ENCODE measurements at places on chromosomes 3 and 15.

GRCh38 chr3:11567516-11568467 is 75.9 kb downstream of the VGLL4 start:
- peak; percentile 87 for DNase-seq

DNA sequence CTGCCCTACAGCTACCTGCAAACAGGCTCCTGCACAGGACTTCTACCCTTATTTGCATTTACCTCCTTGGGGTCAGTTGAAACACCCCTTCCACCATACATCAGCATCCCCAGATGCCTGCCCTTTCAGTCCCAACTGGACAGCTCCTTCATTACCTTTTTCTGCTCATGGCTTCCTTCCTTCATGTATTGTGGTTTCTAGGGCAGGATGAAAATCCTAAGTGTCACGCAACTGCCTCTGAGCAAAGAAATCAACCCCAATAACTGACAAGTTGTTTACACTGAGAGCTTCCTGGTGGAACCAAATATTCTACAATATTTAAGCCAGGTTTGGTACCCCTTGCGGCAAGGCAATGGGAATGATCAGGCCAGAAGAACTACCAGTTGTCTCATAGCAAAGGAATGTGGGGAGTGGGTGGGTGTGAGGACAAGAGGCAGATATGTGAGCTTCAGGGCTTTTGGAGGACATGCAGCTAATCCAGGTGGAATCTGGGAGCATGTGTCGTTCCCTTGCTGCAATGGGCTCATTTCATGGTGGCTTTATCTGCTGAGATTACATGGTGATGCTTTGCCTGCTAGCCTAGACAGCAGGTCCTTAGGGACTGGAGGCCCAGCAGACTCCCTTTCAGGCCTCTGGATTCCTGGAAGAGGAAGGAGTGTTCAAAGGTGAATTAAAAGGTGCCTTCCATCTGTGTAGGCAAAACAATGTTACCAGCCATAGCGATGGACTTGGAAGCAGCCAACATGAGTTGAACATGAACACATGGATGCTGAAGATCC is 34.9 kb downstream of the PPCDC start:
- no peak for DNase-seq

- no peak for DNase-seq
These were observed 396.7 kb downstream of the FOXP1 start for GRCh38 chr3:71186801-71187200.

- no peak for DNase-seq
These were observed 312.1 kb downstream of the ARRDC4 start for GRCh38 chr15:98272625-98273024.

DNA sequence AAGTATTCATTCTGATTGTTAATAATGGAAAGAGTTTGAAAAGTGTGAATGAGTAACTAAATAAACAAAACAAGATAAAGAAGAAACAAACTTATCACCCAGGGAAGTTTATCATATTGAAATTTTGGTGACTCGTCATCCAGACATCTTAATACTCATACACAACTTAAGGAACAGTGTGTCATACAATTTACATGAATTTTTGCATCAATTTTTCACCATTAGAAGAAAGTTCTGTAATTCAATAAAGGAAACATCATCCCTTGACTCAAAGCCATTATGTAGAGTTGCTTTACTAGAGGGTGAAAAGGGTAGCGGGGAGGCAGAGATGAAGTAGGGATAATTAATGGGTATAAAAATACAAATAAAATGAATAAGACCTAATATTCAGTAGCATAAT is 536.2 kb downstream of the GRM7 start:
- DNase-seq: no peak

- no peak for DNase-seq
These were observed 32.7 kb downstream of the SMAD3 start for GRCh38 chr15:67097930-67098740.

GRCh38 chr3:170751899-170752293 is 118.1 kb downstream of the RPL22L1 start:
- no peak for DNase-seq

- DNase-seq: no peak
These were observed 879 bp upstream of the PDHB start for GRCh38 chr3:58434511-58434910.

- no peak for DNase-seq
These were observed 164.0 kb downstream of the CHST2 start for GRCh38 chr3:143283432-143284128.

DNA sequence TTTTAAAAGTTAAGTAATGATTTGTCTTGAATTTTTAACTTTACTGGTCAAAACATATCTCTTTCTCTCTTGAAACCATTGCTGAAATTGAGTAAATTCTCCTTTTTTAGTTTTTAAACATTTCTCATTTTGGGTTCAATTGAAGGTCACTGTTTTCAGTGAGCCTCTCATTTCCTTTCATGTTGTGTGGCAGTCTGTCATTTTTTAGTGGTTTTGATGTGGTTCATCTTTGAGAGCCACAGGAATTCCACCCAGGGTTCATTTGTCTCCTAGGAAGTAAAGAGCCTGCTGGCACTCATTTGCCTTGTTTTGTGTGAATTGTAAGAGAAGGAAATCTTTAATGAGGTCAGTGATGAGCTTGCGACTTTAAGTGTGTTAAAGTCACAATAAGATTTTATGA is 10.4 kb downstream of the CLDN11 start:
- DNase-seq: peak; percentile 45

Data from AG08396 (cell line).